Activated T-helper 9 cell treated with anti-CD3 and anti-CD28 coated beads, Interleukin-2, amount 50 U/mL, for 16 hours (primary cell): ENCODE measurements at places on chromosomes 4 and X.

- no peak for DNase-seq
Observed at GRCh38 chr4:119525005-119525749, 103.4 kb downstream of the PDE5A start.

- no peak for DNase-seq
Observed at GRCh38 chr4:150173982-150174398, 95.7 kb downstream of the DCLK2 start.

DNA sequence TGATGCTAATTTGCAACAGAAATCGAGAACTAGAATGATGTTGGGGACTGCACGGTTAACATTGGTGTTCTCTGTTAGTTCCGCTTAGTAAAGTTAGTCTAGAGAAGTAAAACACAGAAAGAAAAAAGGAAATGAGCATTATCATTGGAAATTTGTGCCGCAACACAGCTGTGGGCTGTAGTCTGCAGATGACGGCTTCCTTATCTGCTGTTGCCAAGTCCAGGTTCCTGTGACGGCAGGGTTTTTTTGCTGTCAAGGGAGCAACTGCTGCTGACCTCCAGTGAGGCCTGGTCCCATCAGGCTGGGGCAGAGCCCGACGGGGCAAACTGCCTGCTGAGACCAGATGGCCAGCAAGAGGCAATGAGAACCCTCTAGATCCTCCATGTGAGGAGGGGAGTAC is 38.9 kb upstream of the PHEX start:
- no peak for DNase-seq

DNA sequence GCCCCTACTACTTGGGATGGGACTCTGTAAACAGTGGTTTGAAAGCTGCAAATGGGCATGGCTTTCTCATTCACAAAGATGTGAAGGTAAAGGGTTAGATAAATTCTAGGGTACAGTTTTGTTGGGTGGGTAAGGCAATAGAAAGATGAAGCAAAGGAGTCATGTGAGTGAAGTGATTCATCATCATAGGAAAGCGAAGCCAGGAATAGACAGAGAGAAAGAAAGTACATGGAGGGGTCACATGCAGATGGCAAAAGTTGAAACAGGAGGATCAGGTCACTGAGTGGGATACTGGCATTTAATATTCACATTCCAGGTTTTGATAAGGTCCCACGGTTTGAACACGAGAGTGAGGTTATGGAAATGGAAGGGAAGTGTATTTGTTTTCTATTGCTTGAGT is 8.2 kb upstream of the ABCG2 start:
- no peak for DNase-seq

DNA sequence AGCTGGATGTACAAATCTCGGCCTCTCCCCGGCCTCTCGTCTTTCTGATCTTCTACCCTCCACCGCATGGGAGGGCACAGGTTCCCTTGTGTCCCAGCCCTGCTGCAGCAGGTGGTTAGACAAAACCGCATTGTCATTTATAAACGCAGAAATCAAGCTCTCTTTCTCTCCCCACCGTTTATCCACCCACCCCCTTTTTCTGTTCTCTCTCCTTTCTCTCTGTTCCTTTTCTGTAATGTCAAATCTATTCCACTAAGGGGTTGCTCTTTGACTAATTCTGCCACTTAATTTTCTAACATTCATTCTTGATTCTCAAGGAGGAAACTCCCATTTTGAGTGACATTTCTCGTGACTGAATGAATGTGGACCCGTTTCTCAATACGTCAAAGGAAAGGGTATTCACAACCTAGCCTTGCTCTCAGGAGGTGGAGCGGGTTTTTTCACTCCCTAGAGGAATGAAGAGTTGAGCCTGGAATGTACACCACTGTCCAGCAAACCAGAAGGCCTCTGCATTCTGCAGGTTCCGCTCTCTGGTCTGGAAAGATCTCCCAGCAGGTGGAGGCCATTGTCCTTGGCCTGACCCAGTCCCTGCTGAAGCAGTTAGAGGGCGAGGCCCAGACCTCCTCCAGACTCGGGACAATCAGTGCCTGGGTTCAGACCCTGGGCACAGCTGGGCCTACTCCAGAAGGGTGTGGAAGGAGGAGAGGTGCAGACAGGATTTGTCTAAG is 70.9 kb upstream of the ENPP6 start:
- DNase-seq = no peak

DNA sequence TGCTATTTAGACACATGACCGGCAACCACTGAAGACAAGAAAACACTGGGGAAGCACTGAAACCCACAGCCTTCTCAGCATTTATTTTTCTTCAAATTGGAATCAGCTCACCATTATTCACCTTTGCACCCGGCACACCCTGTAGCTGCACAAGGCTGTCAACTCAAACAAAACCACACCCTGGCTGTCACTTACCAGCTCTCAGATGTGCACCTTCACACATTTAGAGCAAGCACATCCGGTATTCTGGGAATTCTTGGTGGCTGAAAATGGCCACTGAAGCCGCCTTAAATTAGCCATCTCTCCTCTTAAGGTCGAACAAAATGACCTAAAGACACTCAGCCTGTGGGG is 5.9 kb downstream of the ZFYVE28 start:
- peak; percentile 44 for DNase-seq

DNA sequence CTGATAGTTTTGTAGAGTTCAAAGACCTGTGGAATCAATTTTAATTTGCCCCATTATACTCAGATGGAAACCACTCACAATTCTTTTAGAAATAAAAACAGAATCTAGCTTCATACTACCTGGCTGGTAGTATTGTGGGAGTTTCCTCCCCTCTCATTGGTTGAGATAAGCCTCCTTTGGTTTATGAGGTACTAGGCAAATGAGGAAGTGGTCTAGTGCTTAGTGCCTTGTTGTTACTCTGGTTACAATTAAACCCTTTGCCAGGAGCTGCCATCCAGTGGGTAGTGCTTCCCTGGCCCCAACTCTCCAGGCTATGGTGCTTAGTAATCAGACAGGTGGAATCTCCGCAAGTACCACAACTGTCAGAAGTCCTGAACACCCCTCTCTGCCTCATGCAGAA is 118.3 kb downstream of the CDKL5 start:
- DNase-seq = no peak

GRCh38 chr4:26330186-26330787 is 9.5 kb downstream of the RBPJ start:
- DNase-seq = no peak

- no peak for DNase-seq
Observed at GRCh38 chrX:19291086-19291485, 52.6 kb upstream of the PDHA1 start.

DNA sequence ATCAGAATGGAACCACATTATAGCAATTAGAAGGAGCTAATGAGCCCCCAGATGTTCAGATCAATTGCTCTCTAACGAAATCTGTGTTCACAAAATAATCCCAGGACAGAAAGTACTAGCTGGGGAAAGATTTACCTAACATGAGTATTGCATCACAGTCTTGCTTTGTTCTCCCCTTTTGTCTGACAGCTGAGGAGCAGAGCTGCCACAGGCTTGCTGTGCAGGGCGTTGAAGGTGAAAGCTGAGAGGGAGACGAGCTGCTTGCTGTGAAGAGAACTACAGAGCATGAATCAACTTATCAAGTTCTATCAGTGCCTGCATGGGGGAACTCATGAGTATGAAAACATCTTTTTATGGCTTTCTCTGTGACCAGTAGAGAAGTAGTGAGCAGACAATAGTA is 441.2 kb downstream of the CENPC start:
- DNase-seq = no peak

GRCh38 chr4:174521800-174522182 is 497 bp downstream of the HPGD start:
- no peak for DNase-seq

DNA sequence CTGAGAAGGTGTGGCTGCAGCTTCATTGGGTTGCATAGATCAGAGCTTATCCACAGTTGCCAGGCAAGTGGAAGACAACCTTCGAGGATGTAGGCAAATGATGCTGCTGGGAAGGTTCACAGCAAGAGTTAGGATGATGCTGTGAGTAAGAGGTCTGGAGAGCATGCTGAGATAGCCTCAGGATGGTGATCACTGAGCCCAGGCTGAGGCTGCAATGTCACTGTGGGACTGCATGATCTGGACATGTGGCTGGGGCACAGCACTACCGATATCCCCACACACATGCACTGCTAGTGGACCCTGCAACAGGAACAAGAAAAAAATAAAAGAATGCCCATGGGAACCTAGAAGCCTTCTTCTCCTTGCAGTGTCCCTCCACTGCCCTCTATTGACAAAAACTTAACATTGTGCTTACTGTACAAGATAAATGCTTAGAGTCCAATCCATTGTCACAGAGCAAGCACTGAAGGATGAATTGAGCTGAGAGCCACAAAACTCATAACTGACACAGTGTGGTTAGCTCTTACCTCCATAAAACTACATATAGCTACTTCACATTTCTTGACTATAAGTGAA is 105.6 kb downstream of the CNKSR2 start:
- DNase-seq = no peak

DNA sequence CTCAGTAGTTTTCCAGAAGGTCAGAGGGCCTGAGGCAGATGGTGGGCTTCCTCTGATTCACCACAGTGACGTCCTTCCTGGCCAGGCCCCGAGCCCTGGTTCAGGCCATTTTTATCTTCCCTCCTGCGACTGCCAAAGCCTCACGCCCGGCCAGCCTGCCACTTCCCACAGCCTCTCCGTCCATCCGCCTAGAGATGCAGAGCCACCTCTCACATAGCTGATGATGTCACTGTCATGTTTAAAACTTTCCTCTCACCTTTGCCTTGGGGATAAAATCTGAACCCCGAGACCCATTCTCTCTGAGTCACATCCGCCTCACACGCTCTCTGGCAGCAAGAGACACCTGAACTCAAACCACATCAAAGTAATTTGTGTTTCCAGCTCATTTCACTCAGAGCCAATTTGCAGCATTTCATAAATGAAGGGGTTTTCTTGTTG is 175.3 kb downstream of the QDPR start:
- peak; percentile 58 for DNase-seq

DNA sequence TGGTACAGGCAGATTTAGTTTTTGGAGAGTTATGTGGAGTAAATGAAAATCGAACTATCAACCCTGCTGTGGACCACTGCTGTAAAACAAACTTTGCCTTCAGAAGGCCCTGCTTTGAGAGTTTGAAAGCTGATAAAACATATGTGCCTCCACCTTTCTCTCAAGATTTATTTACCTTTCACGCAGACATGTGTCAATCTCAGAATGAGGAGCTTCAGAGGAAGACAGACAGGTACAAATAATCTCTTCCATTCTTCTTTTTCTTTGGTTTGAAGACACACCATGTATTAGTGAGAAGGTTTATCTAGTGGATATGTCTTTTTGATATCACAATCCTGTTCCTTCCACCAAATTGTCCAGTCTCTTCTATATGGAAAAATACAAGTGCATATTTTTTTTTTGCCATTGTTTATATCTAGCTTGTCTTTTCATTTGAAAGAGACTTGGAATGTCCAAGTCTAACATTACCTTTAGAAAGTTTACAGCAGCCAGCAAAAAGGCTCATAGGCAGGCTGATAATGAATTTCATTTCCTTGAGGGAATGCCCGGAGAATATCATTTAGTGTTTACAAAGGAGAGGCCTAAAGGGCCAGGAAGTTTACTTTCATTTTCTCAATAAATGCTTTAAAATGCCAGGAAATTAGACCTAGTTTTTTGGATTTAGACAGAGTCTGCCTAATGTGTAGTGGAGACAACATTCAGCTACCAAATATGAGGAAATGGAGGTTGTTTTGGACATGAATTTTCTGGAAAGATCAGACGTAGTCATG is 18.6 kb downstream of the AFM start:
- no peak for DNase-seq

GRCh38 chr4:61079976-61080375 is 120.2 kb upstream of the ADGRL3 start:
- no peak for DNase-seq

DNA sequence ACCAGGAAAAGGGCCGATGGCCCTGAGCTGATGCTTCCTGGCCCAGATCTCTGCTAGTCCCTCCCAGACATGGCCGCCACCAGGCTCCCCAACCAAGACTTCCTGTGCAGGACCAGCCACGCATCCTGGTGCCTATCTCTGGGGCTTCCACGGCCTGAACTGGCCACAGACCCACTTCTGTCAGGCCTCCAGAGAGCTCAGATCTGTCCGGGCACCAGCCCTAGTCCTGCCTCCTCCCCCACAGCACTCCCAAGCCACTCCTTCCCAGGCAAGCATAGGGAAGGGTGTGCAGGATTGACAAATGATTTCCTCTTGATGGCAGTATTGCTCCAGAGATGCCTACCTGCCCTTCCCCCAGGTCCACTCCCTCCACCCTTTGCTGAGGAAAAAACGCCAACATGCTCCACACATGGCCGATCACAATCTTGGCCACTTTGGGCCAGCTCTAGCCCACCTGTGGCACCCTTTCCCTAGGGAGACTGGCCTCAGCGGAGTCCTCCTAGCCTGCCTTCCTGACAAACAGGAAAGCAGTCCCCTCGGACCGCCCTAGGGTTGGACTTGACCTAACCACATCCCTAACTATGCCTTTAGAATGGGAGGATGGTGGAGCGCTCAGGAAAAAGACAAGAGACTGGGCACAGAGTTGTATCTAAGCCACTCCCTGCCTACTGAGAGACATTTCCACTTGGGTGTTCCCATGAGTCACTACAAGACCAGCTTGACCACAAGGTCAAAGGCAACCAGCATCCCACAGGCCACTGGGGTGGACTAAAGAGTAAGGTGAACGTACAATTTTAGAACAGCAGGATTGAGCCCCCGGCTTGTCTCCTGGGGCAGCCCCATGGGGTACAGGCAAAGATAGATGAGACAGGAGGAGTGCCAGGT is 277.5 kb upstream of the AGTR2 start:
- DNase-seq = peak; percentile 16

DNA sequence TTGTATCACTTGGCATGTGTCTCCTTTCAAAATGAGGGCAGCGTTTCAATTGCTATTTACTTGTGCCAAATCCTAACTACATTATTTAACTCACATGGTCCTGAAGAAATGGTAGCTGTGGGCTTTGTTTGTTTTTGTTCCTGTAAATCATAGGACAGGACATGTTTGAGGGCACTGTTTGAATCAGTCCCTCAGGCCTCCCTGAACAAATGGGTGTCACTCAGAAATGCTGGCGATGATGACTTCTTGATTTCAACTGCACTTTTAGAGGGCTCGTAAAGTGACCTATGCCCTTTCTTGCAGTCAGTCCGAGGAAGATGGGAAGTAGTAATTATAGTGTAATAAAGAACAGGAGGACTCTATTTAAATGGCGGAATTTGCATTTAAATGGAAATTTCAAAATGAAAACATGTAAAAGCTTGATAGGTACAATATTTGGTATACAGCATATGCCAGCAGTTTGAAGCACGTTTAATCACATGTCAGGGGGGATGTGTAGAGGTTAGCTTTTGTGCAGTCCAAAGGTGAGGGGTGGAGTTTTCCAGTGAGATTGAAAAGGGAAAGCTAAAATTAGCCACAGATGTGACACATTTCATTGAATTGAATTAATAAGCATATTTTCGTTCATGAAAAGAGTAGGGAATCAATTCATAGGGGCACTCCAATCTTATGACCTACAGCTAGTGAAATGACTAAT is 1958.7 kb upstream of the IGFBP7 start:
- DNase-seq = no peak

DNA sequence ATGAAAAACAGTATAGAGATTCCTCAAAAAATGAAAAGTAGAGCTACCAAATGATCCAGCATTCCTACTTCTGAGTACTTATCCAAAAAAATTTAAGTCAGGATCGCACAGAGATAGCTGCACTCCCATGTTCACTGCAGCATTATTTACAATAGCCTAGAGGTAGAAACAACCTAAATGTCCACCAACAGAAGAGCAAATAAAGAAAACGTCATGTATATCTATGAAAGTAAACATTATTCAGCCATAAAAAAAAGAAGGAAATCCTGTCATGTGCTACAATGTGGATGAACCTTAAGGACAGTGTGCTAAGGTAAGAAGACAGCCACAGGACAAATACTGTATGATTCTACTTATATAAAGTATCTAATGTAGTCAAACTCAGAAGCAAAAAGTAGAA is 12.4 kb downstream of the THOC2 start:
- no peak for DNase-seq
